Mucosa of gallbladder (tissue), 1 donor: ENCODE measurements at places on chromosomes 4 and X.

DNA sequence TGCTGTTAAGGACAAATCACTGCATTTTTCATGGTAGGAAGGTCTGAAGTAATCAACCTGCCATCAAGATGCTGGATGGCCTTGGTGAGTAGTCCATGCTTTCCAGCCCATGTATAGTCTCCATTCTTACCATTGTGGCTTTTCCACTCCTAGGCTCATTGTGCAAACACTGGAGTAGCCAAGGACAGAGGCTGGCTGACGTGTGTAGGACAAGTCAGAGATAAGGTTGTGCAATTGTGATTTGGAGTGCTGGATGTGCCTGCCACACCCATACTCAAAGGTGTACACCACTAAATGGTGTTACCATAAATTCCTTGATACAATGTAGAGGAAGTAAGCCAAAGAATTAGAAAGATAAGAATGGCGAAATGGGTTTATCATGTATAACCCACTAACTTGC is 26.3 kb upstream of the RADX start:
- DNase-seq: no peak

DNA sequence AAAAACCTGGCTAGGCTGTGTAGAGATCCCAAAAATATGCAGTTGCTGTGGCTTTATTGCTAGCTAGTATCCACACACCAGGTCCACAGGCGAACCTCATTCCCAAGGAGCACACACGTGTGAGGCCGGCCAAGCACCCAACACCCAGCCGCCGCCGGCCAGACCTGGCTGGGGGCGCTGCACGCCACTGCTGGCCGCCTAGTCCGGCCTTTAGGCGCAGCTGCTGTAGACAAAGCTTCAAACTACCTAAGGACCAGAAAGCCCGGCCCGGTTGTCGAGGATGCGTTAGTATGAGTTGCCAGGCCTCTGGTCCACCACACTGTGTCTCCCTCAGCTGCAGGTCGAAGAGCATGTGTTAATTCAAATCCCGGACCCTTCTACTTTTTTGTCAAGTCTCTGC is 3.1 kb downstream of the POU3F4 start:
- DNase-seq: no peak

DNA sequence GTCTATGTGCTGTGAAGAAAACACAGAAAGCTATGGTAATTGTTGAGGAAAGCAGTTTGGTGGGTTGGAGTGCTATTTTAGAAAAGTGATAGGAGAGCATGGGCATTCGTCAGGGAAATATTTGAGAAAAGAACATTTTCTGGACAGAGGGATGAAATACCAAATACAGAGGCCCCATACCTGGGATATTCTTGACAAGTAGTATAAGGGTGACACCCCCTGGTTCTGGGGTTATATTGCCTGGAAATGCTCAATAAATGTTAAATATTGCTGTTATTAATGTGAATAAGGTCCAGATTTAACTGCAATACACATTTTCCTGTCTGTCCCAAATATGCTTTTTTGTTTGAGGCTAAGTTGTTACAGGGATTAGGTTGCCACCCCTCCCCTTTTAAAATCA is 42.9 kb downstream of the WWC2 start:
- no peak for DNase-seq

DNA sequence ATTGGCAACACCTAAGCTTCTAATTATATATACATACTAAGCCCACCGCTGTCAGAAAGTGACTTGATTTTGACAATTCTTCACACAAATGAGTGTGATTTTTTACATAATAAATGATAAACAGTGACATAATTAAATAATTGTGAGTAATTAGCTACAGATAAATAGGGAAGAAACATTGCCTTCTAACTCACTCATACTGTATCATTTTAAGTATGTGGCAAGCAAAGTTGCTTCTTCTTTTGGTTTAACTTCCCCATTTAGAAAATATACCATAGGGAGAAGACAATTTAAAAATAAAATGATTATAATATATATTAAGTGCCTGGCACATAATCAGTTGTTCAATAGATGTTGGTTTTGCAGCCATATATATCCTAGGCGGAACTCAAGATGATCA is 644.2 kb downstream of the FSTL5 start:
- DNase-seq: no peak

DNA sequence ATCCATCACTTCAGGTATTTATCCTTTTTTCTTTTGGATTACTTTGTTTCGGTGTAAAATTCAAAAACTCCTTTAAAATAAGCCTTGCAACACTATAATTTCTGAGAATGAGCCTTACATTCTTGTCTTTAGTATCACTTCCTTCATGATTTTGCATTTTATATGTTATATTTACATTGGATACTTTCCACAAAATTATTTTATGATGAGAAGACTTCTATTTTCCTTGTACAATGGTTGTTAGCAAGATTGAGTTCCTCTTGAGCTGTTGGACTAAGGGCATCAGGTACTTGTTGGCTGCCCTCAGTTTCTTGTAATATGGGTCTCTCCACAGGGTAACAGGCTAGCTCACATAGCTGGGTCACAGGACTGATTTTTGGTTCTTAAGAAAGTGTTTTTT is 22.7 kb upstream of the HPGDS start:
- DNase-seq: no peak

GRCh38 chrX:8192276-8192675 is 21.2 kb upstream of the VCX2 start:
- no peak for DNase-seq

DNA sequence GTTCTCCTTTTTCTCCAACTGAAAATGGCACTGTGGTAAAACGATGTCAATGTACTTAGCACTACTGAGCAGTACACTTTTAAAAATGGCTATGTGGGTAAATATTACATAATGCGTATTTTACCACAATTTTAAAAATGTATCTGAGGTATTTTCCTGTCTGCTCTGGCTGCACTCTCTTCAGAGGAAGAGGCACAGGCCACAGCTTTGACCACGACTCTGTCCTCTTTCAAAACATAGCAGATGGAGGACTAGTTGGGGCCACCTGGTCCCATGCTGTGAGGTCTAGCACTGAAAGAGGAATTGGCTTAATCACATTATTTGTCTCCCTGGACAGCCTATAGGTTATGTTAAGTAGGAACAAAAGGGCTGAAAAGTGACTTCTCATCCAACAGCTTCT is 5.2 kb downstream of the KCNE5 start:
- no peak for DNase-seq

- DNase-seq: no peak
These were observed 153.2 kb upstream of the FRG1 start for GRCh38 chr4:189787216-189788031.

DNA sequence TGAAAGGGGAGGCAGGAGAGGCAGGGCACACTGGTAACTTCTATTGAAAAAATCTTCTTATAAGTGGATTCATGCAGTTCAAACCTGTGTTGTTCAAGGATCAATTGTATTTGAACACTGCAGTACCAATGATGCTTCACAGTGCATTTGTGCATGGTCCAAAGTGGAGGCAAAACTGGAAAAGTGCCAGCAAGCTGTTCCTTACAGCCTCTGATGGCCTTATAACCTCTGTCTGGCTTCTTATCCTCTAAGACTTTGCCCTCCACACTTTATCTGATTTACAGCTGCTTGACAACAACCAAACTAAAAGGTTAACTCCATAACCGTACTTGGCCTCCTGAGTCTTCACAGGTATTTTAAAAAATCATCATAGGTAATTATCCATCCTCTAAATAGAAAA is 40.4 kb downstream of the MAGEB17 start:
- no peak for DNase-seq
